CD8-positive, alpha-beta memory T cell (primary cell): ENCODE measurements at places on chromosomes 3 and 15.

- no peak for DNase-seq
Observed at GRCh38 chr3:151949706-151950105, 76.3 kb downstream of the SUCNR1 start.

DNA sequence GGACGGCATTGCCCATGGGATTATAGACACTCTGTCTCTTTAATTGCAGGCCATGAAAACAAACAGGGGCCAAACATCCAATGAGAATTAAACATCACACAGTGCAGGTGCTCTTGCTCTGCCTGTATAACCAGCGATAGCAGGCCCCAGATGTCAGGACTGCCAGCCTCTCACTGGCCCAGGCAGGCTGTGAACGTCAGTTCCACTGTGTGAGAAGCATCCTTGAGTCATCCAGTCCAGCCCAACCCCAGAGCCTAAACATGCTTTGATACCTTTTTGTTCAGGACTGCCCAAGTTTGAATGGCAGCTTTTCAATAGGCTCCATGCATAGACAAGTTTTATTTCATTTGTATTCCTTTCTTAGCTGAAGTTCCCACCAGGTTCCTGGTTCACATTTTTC is 189.8 kb downstream of the SLCO3A1 start:
- no peak for DNase-seq

DNA sequence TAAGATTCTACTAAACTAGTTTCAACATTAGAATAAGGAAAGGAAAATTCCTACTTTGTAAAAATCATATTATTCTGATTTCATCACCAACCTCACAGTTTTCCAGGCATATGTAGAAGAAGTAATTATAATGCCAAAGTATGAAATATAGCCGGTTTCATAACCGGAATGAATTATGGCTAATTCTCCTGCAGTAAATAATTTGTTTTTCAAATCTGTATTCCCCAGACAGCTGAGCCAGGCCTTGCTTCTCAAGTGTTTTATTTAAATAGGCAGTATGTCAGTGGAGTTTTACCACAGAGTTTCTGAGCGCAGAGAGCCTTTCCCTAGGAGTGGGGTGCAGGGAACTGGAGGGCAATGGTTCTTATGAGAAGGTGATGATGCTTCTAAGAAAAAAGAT is 8.7 kb upstream of the CPA3 start:
- no peak for DNase-seq

DNA sequence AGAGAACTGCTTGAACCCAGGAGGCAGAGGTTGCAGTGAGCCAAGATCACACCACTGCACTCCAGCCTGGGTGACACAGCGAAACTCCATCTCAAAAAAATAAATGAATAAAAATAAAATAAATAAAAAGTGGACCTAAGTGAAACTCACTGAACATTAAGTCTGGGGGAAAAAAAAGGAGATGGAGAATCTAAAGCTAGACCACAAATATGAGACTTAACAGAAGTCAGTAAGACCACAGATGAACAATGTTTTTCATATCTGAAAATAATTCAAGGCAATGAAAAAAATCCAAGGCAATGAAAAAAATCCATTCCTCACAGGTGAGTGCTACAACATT is 18.6 kb downstream of the ANXA2 start:
- DNase-seq, result no peak

- DNase-seq, result no peak
Observed at GRCh38 chr15:35595656-35596055, 49.7 kb upstream of the DPH6 start.

DNA sequence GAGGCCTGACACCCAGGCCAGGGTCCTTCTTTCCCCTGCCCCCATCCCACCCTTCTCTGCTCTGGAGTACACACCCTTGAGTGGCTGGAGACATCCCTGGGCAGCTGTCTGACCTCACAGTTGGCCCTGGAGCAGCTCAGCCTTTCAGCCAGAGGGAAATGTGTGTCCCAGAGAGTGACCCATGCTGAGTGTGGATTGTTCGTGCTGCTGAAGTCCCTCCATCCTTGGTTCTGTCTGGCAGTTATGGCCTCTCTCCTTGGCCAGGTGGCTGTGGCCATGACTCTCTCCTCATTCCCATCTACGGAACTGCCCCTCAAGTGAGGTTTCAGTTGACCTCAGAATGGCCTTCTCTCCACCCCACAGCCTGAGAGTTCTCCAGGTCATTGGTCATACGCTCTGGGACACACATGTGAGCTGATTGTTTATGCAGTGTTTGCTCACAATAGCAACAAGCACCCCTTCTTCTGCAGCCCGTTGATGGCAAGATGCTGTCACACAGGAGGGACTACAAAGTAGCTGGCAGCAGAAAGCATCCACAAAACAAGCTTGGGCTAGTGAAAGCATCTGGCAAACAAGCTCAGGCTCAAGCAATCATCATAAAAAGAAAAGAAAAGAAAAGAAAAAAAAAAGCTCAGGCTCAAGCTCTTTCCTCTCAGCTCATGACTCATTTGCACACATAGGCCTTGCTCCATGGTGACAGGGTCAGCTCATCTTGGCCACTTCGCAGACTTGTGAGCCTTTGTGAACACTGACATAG is 55.3 kb upstream of the ITGA11 start:
- DNase-seq, result no peak

DNA sequence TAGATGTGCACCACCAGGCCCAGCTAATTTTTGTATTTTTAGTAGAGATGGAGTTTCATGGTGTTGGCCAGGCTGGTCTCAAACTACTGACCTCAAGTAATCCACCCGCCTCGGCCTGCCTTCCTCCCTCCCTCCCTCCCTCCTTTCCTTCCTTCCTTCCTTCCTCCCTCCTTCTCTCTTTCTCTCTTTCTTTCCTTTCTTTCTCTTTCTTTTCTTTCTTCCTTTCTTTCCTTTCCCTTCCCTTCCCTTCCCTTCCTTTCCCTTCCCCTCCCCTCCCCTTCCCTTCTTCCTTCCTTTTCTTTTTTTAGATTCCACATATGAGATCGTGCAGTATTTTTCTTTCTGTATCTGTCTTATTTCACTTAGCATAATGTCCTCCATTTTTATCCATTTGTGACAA is 81.3 kb downstream of the FAM81A start:
- no peak for DNase-seq

DNA sequence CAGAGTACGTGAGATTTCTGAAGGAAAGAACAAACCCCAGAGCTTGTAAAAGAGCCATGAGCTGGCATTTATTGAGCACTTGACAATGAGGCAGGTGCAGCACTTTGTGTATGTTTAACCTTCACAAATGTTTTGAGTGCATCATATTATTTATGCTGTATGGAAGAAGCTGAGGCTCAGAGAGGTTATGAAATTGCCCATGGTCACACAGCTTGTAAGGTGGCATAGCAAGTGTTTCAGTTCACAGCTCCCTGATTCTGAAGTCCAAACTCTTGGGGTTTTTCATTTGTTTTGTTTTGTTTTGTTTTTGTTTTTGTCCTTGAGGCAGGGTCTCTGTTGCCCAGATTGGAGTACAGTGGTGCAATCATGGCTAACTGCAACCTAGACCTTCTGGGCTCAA is 25.1 kb upstream of the ADAMTS7 start:
- no peak for DNase-seq

GRCh38 chr3:65752636-65753035 is 286.1 kb downstream of the MAGI1 start:
- DNase-seq, result no peak

DNA sequence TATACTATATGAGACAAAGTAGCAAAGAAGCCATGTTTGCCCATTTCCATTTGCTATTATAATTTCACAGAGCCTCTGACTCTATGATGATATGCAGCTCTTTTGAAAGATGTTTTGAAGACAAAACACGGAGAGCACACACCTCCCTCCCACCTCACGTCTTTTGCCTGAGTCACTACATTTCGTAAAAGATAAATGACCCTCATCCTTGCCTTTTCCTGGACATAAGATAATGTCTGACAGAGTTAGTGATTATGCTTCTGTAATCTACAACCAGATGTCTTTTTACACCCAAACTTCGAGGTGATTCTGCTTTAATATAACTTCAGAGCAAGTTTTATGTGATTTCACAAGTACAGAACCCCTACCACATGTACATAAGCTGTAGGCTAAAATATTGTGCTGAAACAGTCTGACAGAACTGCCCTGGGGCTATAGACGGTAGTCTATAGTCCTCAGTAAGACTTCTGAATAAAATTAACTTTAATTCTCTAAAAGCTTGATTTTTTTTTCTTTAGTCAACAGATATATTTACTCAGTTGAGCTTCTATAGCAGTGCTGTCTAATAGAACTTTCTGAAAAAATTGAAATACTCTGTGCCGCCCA is 99.9 kb downstream of the CD200R1L start:
- no peak for DNase-seq

DNA sequence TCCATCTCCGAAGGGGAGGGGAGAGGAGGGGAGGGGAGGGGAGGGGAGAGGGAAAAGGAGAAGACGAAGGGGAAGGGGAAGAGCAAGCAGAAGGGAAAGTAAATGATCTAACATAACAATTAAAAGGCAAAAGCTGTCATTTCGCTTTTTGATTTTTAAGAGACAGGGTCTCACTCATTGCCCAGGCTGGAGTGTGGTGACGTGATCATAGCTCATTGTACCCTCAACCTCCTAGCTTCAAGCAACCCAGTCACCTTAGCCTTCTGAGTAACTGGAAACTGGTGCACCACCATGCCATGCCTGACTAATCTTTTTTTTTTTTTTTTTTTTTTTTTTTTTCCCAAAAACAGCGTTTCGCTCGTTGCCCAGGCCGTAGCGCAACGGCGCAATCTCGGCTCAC is 22.6 kb downstream of the ADAM10 start:
- DNase-seq, result no peak

- DNase-seq, result no peak
Observed at GRCh38 chr15:41735046-41735445, 39.2 kb upstream of the MAPKBP1 start.
